ENCODE measurements at places on chromosomes 4 and X.

DNA sequence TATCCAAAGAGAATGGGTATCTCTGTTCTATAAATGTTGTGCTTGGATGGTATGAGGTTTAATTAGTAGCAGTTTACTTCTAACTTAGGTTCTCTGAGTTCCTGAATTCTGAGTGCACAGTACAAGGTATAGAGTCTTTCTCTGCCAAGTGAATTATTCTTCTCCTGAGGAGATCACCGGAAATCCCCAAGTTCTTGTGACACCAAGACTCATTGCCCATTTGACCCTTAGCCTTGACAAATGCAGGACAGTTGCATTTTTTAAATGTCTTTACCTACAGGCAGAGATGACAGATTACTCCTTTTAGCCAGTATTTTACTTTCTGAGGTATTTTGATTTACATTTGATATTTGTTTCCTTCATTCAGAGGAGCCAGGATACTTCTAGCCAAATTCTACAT is 72.9 kb downstream of the MAOA start:
- DNase-seq, result no peak

DNA sequence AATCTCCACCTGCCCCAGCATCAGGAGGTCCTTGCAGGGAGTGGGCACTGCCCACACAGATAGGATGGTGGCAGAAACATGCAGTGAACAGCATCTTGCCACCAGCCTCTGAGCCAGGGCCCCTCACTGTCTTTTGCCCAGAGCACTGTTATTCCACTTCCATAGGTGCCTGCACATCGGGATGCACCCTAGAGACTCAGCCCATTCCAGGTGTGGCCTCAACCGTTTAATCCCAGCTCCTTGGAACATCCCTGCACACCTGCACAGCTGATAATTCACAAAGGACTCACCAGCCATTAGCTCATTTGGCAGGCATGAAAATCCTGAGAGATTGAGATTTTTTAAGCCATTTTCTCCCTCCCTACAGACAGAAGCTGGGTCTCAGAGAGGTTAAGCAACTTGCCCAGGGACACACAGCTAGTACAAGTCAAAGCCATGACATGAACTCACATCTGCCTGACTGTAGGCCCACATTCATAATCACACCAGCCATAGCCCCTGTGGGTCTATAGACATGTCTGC is 116.3 kb downstream of the EFNB1 start:
- no peak for DNase-seq

DNA sequence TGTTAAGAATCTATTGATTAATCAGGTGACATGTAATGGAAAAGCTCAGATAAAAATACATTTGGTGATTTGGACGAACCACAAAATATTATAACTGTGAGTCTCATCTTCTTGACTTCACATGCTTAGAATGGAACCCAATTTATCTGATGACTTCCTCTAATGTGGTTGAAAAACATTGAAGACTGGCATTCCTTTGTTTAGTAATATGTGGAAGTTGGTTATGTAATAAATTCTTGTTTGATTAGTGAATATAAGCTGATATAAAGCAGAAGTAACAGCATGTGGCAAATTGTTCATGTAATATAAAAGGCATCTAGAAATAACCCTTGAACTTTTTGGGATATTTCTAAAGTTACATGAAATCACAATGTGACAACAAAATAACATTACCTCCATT is 9.7 kb downstream of the GIMD1 start:
- DNase-seq, result peak; percentile 10

- no peak for DNase-seq
These were observed 31.6 kb downstream of the TKTL1 start for GRCh38 chrX:154327038-154327820.

DNA sequence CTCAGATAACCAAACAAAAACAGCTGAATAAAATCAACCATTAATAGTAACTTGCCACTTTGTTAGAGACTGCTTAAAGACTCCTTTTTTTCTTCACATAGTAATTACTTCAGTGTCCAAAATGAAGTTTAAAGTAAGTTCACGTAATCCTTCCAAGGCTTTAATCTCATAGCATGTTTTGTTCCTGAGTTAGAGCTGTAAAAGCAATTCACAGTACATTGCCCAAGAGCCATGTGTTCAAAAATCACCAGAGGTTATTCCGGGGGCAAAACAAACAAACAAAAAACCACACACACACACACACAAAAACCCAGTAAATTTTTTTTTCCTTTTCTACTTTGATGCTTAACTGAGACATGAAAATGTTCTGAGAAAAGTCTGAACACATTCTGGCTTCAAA is 6.1 kb downstream of the GPR82 start:
- DNase-seq, result no peak

DNA sequence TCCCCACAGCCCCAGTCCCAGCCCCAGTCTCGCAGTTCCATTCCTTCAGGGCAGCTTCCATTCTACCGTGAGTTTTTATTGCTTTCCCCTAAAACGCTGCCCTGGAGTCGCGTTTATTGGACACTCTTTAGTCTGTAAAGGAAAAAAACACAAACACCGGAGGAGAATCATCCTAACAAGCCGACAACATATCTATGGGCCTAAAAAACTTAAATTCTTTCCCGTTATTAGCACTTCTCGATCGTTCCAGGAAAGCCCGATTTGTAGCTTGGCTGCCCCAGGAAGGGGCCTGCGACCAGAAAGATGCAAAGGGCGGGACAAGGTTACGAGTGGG is 178.5 kb downstream of the CBR4 start:
- no peak for DNase-seq

GRCh38 chrX:139083191-139083590 is 371.7 kb upstream of the FGF13 start:
- no peak for DNase-seq

GRCh38 chrX:138769918-138770317 is 58.4 kb upstream of the FGF13 start:
- no peak for DNase-seq

GRCh38 chr4:150306719-150307118 is 228.5 kb downstream of the DCLK2 start:
- DNase-seq, result no peak

DNA sequence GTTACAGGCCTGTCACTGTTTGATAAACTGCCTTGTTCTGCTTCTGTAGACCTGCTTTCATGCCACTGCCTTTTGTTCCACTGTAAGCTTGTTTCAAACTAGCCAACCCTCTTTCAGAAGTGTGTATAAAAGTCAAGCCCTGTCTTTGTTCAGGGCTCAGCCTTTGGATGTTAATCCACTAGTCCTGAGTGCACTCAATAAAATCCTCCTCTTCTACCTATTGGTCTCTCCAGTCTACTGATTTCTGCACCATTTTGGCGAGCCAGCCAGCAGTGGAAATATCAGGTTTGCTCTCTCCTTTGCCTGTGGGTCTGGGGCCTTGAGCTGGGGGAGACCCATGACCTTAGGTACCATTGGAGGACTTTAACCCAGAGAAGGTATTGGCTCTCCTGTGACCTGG is 901.6 kb upstream of the NDST4 start:
- DNase-seq, result no peak

GRCh38 chr4:86910369-86910768 is 18.1 kb upstream of the C4orf36 start:
- DNase-seq, result no peak

- peak; percentile 26 for DNase-seq
These were observed at the start of gene NDUFC1 for GRCh38 chr4:139301821-139302611. Gene NDUFC1, minus strand, starts transcription at chr4:139302477. Its CDS starts 6,679 bp downstream, at chr4:139295798.

DNA sequence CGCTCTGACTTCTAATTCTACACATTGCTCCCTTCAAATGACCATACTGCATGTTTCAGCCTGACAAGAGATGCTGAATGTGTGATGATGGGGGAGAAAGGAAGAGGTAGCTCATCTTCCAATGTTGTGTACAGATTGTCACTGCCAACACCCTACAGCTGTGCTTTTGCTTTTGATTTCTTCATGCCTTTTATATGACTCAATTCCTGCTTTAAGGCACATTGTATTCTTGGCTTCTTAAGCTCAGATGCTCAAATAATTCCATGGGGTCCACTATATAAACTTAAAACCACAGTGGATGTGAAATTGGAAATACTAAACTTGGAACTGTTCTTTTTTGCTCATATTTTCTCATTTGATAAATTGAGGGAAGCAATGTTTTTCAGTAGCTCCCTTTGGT is 183.2 kb upstream of the WDFY3 start:
- DNase-seq, result no peak

GRCh38 chr4:26860157-26860921 is at the start of gene STIM2:
Gene STIM2, plus strand, starts transcription at chr4:26860841.
- peak; percentile 86 for DNase-seq

DNA sequence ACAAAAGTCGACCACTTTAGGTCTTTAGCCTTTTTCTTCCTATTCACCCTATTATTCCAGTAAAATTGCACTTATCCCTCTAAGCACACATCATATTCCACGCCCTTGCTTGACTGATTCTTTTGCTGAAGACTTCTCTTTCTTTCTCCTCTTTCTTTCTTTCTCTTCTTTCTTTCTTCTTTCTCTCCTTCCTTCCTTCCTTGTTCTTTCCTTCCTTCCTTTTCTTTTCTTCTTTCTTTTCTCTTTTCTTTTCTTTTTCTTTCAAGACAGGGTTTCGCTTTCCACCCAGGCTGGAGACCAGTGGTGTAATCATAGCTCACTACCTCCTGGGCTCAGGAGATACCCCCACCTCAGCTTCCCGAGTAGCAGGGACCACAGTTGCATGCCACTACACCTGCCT is 61.9 kb downstream of the RASGEF1B start:
- DNase-seq, result no peak

DNA sequence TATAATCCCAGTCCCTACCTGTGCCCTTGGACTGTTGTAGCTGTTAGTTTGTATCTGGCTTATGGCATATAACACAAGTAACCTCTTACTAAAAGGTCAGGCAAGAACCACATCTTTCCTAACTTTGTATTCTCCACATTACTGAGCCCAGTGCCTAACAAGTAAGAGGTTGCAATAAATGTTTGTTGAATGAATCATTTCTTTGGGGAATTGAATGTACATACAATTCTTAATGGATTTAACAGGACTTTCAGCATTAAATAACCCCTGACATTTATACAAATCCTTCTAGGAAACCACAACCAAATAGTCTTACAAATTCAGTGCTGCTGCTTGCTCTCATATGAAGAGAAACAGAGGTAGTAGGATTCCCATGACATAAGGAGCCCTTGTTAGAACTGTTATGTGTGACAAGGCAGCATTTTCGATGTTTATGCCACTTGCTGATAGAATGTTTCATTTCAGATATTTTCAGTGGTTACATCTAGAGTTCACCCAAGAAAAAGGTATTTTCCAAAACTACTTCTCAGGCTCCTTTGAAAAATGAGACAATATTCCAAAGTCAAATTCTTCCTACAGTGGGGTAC is 62.0 kb downstream of the MBNL3 start:
- no peak for DNase-seq

GRCh38 chrX:19723427-19723826 is 164.0 kb downstream of the SH3KBP1 start:
- no peak for DNase-seq
